ENCODE measurements at places on chromosomes 12 and 14.

DNA sequence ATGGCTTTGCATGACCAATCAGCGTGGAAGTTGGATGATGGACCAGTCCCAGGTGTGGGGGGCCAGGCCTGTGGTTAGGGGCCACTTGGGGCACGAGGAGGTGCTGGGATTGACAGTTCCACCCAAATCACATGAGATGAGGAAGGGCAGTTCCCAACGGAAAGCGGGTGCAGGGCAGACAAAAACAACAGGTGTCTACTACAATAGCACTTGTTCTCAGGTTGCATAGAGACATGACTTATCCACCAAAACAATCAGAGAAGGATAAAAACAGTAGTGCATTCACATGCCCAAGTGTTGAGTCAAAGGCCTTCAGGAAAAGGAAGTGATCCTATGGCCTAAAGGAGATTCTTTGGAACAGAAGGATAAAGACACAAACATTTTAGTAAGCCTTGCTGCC, 14.6 kb upstream of the EIF2B2 start:
- no peak for DNase-seq

GRCh38 chr14:105397350-105397931, 897 bp upstream of the TEX22 start:
- no peak for DNase-seq

GRCh38 chr12:64544371-64545080, 65.8 kb upstream of the RASSF3 start:
- no peak for DNase-seq

- no peak for DNase-seq
Observed at GRCh38 chr12:48194799-48195201, 8.3 kb downstream of the OR10AD1 start.

GRCh38 chr12:79886917-79887519, 47.9 kb downstream of the PPP1R12A start:
- peak; percentile 18 for DNase-seq

DNA sequence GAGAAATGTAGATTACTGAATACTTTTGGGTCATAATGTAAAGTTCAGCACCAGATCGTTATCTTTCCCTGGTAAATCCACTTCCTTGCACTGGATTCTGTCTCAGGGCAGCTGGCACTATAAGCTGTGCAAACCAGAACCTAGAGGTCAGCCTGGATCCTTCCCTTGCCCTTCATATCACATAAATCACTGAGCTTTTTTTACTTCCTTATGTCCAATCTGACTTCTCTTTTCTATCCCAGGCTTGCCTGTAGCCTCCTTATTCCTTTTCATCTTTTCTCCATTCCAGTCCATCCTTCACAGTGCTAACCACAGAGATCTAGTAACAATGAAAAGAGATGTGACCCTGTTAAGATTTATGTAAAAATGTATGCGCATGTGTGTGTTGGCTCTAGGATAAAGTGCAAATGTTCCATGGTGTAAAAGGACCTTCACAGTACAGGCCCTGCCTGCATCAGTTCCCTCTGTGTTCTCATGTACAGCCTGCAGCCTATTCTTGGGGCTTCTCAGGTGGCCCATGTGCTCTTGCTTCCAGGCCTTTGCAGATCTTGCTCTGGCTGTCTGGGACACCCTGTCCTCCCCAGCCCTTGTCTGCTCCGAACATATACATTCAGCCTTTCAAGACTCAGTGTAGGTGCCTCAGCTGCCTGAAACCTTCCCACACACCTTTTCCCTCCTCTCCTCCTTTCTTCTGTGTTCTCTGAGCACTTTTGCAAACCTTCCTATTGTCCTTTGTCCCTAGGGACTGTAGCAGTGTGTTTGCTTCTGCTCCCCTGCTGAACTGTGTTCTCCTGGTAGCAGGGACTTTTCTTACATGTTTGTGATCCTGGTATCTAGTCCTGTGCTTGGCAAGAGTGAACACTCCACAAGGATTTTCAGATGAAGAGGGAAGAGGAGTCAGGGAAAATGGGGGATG, 30.0 kb downstream of the PELI2 start:
- DNase-seq = no peak

DNA sequence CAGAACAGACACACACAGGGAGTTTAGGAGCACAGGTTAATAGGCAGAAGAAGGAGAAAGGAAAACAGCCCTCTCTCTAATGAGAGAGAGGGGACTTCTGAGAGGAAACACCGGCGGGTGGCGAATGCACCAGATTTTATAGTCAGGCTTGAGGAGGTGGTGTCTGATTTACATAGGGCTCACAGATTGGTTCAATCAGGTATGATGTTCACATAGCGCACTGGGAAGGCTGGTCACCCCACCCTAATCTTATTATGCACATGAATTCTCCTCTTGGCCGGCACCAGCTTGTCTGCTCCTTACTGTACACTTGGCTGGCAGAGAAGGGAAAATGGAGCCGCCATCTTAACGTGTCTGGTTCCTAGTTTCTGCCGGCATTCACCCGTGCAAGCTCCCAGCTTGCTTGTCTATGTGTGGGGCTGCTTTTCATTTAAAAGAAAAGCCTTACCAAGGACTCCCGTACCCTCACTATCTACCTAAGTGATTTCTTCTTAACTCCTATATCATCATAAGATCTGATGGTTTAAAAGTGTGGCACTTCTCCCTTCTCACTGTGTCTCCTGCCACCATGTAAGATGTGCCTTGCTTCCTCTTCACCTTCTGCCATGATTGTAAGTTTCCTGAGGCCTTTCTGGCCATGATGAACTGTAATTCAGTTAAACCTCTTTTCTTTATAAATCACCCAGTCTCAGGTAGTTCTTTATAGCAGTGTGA, 15.1 kb downstream of the BCAT1 start:
- DNase-seq = no peak

DNA sequence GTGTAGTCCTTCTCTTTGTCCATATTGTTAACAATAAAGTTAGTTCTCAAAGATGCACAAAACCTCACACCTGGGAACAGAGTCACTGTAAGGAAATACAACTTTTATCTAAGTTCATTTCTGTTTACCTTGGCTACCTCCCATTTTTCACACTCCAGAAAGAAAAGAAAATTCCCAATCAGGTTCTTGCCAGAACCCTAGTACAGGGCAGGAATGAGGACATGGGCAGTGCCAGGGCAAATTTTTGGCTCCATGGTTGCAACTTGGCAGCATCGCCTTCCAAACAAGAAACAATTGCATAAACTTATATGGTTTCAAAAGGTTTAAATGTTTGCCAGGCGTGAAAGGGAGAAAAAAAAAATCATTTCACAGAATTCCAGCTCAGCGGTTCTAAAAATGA, 296.3 kb upstream of the PRKD1 start:
- no peak for DNase-seq

- DNase-seq = no peak
Observed at GRCh38 chr12:116130431-116130830, 147.1 kb downstream of the MED13L start.

GRCh38 chr12:111074559-111074958, 154.2 kb upstream of the MYL2 start:
- no peak for DNase-seq

All from memory B cell (primary cell).